CD4-positive, alpha-beta T cell (primary cell): ENCODE measurements at places on chromosomes 12 and 14.
A peak's percentile ranks its signal among the peaks of the same experiment; 100 is the strongest.

DNA sequence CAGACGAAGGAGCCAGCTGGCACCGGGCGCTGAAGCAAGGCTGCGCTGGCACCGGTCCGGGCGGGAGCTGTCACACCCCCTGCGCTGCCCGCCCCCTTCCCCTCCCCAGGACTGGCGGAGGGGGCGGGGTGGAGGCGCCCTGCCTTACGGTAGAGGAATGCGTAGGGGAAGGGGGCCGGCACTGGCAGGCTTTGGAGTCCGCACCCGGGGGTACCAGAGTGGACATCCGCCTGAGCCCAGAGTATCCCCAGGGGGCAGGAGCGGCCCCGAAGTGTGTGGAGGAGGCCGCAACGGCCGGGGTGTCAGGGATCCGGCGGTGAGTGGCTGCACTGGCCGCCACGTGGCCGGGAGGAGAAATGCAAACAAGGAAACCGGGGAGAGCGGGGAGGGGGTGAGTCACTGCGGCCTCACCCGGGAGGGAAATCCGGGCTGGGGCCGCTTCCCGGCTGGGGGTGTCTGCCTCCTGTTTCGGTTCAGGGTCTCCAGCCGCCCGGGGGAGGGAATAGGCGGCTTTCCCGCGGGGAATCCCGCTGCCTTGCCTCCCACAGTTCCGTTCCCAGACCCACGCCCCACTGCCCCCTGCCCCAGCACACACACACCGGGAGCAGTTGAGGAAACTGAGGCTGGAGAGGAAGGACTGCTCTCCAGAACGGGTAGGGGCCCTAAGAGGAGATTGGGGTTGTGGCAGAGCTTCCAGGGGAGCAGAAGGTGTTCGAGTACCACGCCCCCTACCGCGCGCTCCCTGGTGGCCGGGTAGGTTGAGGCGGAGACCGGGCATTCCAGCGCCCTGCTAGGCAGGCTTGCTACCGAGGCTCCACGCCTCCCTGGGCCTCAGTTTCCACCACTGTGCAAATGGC is at the start of gene RAPGEF3:
Gene RAPGEF3, minus strand, starts transcription at position 47 of the 857 bp plus-strand sequence. CDS start 324 bp downstream, outside the sequence.
- DNase-seq, result peak; percentile 51

DNA sequence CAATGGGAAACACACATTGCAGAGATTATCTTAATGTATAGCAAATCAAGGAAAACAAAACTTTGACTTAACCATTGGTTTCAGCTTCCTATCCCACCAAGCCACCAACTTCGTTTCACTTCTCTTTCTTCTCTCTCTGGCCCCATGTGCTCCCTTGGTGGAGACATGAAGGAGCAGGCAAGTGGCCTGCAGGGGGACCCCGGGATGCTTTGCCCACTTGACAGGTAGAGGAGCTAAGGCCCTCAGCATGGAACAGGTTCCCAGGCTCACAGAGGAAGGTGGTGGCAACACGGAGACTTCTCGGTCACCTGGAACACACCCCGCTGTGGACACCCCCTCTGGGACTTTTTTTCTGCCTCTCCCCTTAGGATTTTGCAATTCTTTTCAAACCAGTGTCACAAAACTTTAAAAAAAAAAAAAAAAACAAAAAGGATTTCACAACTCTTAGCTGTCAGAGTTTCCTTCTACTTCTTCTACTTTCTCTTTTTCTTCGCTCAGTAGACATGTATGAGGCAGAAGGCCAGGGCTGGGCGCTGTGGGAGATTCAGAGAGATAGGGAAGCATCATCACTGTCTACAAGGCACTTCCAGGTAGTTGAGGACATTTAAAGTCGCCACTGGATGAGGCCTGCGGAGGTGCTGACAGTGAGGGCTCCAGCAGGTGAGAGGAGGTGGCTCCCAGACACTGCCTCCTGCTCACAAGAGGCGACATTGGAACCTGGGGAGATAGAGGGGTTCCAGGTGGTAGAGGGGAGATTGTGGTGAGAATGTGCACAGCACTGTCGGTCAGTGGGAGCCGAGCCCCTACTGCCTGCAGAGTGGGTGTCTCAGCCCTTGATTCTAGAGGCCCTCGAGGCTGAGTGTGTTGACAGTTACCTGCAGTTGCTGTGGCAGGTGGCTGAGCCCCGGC is 119.6 kb downstream of the GCH1 start:
- DNase-seq, result no peak

GRCh38 chr14:77327111-77327510 is 6.3 kb downstream of the GSTZ1 start:
- no peak for DNase-seq

DNA sequence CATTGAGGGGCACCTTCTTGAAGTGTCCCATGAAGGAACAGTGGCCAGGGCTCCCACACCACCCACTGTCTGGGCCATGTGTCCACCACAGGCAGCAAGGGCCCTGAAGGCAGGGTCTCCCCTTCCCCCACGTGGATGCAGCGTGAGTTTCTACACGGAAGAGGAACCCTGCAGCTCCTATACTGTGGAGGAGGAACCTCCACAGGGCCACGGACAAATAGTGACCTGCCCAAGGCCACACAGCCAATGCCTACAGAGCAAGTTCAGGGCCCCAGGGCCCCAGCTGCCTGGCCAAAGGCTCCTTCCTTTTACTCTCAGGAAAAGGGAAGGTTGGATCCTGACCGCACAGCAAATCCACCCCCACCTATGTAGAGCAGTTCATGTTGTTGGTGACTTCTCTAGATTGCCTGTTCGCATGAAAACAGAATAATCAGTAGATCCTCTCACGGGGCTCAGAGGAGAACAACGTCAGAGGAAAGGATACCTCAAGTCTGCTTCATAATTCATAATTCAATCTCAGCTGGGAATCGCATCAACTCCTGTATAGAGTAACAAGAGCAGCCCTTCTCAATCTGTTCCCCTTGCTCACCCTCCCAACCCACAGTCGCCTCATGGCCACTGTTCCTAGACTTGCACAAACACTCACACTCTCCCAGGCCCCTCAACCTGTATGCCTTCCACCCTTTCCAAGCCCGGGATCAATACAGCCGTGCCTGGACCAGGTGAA is 11.1 kb upstream of the KRT73 start:
- no peak for DNase-seq

DNA sequence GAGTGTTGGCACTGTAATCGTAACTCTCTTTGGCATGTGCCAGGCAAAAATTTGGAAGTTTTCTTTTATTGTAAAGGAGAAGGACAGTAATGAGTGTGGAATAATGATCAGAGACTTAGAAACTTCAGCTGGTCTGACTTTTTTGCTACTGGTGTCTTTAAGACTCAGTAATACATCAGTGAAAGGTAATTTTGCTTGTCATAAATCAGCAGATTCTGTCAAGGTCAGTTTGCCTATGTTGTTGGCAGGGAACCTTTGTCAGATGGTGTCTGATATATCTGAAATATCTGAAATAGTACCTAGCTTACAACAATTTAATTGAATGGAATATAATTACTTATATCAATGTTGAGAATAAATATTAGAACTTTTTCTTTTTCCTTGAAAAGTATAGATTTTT is 516.9 kb downstream of the LRFN5 start:
- no peak for DNase-seq

GRCh38 chr12:113059071-113059595 is 2.6 kb downstream of the DTX1 start:
- DNase-seq, result no peak

GRCh38 chr14:60204104-60204842 is 39.1 kb upstream of the DHRS7 start:
- no peak for DNase-seq

GRCh38 chr12:42683933-42684801 is 94.6 kb upstream of the PRICKLE1 start:
- DNase-seq, result no peak

DNA sequence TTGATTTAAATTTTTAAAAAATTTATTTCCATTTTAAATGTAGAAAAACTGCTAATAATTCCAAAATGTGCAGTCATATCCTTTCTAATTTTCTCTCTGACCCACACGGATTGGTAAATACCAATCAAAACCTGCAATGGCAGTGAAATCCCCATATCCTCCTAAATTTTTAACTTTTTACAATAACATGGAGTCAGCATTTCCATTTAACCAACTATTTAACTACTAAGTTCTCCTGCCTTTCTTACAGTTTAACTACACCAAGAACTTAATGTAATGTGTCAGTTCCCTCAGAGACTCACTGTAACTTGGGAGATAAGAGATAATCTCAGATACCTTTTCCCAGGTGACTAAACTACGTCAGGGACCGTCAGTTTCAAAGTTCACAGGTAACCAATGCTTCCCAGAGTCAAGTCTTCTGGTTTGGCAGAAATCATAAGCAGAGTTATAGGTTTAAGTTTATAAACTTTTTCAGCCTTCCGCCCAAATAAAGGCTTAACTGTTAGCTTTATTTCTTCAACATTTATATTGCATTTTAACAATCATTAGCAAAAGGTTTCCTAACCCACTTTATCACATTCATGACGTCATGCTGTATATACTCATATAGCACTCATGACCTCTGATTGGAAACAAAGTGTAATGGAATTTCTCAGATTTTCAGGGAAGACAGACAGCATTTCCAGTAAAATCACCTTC is 7.6 kb downstream of the KRAS start:
- DNase-seq, result no peak
